ENCODE measurements at places on chromosomes 1 and 21.

- no peak for DNase-seq
These were observed 8.1 kb downstream of the ADPRS start for GRCh38 chr1:36096500-36097432.

DNA sequence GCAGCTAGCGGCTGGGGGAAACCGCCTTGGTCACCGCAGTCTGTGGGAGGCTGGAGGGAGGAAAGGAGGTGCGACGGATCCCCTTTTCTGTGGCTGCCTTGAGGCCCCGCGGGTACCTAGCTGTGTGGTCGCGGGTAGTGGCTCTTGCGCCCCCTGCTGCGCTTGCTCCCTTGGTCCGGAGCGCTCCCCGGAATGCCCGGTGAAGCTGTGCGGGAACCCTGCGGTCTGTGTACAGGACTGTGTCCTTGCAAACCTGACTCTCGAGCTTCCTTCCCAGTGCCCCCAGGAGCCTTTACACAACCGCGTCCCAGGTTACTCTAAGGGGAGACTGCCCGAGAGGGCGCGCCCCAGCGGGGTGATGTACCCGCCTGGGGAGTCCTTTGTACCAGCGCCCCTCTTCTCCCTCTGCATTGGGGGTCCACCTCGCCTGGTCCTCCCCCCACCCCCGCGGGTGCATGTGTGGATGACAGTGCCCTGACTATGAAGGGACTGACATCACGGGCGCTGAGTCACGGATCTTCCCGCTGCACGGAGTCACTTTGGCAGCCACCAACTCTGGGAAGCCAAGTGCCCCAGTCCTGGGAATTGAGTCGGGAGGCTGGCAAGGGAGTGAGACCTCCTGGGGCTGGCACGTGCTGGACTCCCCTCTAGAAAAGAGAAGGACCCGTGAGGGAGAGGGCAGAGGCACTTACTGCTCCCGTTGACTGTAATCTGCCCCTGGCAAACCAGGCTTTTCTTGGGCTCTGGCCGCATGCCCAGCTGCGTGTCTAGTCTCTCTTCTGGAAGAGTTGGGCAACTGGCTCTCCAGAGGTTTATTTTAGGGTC is 816 bp downstream of the IL6R start:
- DNase-seq, result no peak

DNA sequence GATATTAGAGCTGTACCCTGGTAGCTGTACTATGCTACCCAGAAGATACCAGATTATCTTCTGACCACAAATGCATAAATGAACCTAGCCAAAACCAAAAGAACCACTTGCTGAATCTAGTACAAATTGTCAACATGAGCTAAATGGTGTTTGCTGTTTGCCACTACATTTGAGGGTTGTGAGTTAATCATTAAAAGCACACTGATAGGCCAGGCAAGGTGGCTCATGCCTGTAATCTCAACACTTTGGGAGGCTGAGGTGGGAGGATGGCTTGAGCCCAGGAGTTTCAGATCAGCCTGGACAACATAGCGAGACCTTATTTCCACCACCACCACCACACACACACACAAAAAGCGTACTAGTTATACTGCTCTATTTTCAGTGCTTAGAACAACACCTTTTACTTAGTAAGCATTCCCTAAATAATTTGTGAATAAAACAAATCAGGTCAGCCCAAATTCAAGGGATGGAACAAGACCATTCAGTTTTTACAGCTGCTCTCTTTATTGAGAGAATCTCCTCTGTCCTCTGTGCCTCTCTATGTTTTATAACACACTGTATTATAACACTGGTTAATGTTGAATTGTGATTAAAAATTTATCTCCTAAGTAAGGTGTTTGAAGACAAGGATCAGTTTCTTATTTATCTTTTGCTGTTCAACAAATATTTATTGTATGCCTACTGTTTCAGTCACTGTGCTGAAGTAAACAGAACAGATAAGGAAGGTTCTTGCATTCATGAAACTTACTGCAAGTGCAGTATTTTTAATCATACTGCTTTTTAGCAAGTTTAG is 44.0 kb downstream of the MAGI3 start:
- DNase-seq, result no peak

DNA sequence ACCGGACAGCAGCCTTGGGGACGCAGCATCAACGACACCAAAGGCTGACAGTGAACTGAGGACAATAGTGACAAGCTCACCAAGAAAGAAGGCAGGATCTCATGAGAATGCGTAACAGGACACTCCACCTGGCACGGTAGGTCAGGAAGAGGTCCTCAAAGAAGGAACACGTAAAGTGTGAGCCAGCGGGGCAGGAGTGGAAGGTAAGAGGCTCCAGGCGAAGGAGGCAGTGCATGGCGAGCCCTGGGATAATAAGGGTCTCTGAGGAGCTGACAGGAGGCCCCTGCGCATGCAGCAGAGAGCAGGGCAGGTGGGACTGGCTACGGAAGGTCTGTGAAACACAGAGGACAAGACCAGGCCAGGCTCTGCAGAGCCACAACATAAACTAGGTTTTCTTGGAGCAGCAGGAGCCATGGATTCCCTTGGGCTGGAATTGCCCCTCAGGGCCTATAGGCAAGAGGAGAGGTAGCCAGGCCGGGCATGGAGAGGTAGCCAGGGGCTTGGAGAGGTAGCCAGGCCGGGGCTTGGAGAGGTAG is 8.2 kb downstream of the LSS start:
- DNase-seq, result no peak

DNA sequence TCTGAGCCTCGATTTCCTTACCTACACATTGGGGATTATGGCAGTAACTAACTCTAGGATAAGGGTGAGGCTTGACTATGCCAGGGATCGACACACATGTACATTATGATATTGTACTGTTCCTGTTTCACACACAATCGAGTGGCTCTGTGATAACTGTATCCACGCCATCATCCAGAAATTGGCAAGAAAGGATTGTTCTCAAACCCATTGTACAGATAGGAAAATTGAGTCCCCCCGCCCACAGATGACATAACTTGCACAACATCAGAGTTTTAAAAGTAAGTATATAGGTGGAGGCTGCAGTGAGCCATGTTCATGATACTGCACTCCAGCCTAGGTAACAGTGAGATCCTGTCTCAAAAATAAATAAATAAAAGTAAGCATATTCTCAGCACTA is 3.8 kb downstream of the KANK4 start:
- DNase-seq, result no peak

GRCh38 chr1:4000811-4001251 is 100.8 kb upstream of the C1orf174 start:
- DNase-seq, result no peak

DNA sequence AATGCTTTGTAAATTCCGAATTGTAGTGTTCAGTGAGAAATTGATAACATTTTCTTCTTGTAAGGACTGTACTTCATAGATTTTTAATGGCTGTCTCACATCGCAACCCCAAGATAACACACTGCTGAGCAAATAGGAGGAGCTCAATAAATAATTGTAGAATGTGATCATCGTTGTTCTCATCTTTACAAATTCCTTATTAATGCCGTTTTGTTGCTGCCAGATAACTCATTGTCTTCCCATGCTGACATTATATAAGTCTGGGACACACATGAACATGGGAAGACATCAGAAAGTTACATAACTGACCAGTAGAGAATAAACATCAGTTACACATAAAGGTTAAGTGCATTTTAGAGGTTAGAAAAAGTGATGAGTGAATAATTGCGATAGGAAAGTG is 46.4 kb upstream of the TSPAN2 start:
- no peak for DNase-seq

DNA sequence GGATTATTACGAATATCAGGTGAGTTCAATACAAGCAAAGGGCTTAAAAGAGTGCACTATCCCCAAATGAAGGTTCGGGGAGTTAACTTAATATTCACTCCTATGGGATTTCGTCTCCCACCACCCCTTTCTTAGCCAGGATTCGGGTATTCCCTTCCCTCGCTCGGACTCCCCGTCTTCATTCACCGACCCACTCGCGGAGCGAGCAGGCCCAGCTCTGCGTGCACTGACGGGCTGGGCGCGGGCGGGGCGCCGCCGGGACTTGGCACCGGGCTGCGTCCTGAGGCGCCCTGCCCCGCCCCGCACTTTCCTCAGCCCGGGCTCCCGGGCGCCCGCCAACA is 7.7 kb upstream of the MPZL1 start:
- DNase-seq, result peak; percentile 67

DNA sequence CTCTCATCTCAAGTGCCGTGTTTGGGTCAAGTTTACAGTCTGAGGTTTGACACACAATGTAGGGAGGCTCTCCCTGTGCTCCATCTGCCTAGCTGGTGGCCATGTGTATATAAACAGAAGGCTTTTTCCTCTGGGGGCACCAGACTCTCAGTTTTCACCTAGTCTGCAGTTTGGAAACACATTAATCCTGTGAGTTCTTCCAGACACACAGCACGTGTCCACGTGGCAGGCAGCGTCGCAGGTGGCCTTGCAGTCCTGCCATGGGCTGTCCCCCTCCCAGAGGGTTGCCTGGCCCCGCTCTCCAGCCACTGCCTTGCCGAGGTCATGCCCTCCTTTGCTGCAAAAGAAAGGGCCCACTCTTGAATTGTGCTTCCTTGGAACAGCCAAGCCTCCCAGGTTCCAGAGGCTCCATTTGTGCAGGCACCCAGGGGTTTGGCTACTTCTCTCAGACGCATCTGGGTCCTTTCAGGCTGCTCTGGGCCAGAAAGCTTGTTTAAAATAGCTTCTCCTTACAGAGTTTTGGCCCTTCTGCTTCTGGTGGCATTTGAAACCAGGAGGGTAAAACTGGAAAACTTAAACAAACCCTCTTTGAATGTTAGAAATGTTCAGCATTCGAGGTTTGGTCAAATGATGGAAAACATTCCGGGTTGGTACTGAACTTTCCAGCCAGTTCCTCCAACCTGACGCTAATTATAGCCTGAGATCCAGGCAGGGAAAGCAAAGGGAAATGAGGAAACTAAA is 4.4 kb upstream of the RUNX1 start:
- DNase-seq, result no peak

DNA sequence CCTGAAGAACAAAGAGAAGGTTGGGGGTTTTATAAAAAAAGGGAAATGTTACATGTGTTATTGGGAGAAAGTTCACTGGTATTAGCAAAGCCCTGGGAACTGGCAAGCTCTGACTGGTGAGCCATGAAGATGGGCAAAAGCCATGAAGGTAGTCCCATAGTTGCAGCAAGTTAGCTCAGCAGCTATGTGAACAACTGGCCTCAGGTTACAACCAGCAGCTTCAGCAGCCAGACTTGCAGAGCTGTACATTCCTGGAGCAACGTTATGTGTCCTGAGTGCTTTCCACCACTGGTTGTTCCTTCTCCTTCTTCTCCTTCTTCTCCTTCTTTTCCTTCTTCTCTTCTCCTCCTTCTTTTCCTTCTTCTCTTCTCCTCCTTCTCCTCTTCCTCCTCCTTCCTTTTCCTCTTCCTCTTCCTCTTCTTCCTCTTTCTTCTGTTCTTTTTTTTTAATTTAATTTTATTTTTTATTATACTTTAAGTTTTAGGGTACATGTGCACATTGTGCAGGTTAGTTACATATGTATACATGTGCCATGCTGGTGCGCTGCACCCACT is 56.1 kb upstream of the TLR5 start:
- no peak for DNase-seq

DNA sequence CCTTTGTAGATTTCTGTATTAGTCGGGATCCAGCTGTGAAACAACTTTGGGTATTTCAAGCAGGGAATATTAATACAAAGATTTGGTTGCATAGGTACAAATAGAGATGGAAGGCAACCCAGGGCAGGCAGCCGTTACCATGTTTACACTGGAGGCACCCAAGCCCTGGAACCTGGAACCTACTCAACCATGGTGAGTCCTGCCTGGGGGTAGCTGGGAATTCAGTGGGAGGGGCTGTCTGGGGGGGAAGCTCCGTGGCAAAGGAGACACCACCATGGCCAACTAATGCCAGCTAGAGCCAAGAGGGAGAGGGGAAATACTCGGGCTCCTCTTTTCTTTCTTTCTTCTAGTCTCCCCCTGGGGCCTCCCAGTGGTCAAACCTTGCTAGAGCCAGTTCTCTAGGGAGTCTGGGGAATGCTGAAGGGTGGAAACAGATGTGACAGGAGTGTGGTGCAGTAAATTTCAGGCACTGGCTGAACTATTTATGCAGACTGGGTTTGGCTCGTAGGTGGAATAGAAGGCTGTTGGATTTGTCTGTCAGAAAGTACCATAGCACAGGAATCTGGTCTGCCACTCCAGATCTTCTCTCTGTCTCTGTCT is 91.9 kb upstream of the CACNA1E start:
- no peak for DNase-seq

DNA sequence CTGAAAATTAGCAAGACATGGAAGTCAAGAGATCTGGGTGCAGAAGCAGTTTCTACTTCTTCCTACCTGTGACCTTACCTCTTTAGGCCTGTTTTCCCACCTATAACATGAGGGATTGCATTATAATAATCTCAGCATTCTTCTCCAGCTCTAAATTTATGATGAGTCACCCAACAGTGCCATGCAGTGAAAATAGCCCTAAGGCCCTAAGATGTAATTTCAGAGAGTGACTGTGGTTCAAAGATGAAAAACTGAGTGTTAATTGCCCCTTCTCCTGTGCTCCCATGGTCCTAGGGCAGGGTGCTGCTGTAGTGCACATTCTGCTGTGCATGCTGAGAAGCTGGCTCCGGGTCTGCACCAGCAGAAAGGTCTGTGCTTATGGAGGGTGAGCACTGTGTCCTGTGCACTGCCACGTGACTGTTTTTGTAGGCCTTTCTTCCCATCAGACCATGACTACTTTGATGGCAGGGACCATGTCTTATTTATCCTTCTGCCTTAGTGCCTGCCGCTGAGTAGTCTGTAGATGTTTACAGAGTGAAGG is 29.7 kb downstream of the JUN start:
- DNase-seq, result no peak
